ENCODE measurements at places on chromosomes 5 and 9. TPM values are rescaled to one million over a fixed set of nuclear protein-coding genes. Genes with fewer than 3 reads are reported as not detected.

The SLC36A3 gene
- not detected for total RNA-seq

The RNF180 gene
- not detected for total RNA-seq

The FSD1L gene
- total RNA-seq = 2.7 TPM

The PPP6C gene
- total RNA-seq = 40.2 TPM

The SPAAR gene
- 0.18 TPM for total RNA-seq

The SNCAIP gene
- total RNA-seq = 0.09 TPM

The TMEM215 gene
- not detected for total RNA-seq

The C9orf72 gene
- 1.6 TPM for total RNA-seq

The IL3 gene
- total RNA-seq = not detected

The FYB1 gene
- 1.7 TPM for total RNA-seq

The FGF10 gene
- total RNA-seq = not detected

The PCDHB3 gene
- total RNA-seq = 1.8 TPM
